ENCODE measurements at places on chromosomes 3 and 15.

DNA sequence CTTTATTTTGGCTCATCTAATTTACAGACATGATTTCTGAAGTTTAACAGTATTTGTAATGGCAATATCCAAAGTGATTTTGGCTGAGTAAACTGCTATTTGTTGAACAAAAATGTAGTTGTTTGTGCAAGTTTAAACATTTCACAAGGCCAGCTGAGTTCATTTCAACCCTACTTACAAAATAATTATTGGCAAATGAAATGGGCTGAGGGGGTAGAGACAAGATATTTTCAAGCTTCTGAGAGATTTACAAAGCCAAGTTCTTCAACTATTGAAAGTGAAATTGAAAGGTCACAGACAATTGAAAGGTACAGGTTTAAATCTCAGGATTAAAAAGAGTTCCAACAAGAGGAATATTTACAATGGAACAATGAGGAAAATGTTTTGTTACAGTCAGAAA is 77.1 kb downstream of the DUT start:
- no peak for DNase-seq

GRCh38 chr3:193824365-193824764 is 231.4 kb downstream of the OPA1 start:
- no peak for DNase-seq

DNA sequence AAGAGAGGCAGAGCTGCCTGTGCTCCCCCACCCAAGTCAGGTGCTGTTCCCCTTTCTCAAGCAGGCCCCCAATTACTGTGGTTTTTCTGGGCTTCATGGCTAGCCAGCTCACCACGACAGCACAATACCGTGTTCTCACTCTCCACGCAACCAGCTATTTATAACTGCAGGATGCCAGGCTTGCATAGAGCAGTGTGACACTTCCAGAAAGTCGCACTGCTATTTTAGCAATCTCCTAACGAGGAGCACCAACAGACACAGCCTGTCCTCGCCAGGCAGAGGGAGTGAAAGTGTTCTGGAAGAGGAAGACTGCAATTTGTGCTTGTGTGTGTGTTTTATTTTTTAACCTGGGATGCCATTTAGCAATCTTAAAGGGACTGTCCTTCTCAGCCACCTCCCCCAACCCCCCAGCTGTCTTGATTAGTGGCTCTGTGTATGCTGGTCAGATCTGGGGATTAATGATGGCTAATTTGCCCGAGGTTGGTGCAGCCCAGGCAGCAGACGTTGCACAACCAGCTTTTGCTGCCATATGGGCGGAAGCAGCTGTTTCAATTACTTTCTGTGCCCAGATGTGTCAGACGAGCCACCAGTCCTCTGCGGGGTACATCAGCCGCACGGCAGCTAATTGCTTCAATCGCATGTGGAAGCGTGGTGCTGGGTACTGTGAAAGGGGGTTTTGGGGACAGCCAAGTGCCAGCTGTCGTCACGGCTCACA is 268.0 kb upstream of the ARRDC4 start:
- peak; percentile 7 for DNase-seq

GRCh38 chr3:176574786-176575185 is 622.5 kb downstream of the TBL1XR1 start:
- no peak for DNase-seq
